ENCODE measurements at places on chromosomes 6 and 20. TPM values are rescaled to one million over a fixed set of nuclear protein-coding genes. Genes with fewer than 3 reads are reported as not detected.

GRM1 gene
- total RNA-seq = not detected

- DNase-seq = no peak
Observed at GRCh38 chr20:4153661-4154238, 138.4 kb upstream of the RNF24 start.

DNA sequence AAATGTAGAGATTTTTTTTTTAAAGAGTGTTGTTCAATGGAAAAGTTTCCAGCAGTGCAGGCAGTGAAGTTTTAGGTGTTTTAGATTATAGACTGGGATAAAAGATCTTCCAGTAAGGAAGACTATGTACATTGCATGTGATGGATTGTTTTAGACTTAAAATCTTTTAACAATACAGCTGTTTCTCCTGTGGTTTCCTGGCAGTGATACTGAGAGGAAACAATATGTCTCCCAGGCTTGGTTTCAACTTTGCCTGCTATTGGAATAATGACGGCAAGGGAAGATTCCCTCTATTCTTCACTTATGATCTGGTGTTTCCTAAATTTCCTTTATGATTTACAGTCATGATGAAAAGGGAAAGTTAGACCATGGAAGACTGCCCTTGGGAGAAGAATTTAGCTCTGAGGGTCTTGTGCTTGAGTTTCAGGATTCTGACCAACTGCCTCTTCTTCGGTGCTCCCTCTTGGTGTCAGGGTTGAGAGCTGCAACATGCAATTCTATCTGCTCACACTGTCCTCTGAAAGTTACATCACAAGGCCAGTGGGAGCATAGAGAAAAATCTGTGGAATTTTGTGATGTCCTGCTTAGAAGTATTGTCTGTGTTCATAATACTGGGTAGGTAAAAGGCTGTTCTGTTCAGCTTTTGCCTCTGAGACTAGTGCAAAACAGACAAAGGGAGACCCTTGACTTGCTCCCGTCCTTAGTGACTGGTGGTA, 262.8 kb upstream of the MAN1A1 start:
- DNase-seq = no peak

DNA sequence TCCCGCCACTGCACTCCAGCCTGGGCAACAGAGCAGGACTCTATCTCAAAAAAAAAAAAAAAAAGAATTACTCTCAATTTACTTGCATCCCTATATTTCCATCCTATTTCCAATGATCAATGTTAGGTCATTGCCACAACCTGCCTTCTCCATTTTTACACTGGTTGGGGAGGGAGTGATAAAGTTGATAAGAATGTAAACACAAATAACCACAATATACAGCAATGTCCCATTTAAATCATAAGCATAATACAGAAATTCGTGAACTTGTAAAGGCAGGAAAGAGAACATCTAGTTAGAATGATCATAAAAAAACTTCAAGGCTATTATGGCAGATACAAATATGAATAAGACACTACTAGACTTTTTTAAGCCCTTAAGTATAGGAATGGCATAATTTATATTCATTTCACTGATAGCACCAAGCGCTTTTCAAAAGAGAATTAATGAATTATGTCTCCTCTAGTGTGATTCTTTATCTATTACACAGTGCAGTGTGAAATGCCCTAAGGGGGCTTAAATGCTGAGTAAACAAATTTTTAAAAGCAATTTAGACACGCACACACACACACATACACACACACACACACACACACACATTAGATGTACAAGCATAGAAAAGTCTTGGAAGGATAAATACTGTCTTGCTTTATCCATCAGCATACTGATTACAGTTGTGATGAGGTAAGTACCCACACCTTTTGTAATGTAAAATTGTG, 33.5 kb upstream of the RAB23 start:
- DNase-seq = no peak

DNA sequence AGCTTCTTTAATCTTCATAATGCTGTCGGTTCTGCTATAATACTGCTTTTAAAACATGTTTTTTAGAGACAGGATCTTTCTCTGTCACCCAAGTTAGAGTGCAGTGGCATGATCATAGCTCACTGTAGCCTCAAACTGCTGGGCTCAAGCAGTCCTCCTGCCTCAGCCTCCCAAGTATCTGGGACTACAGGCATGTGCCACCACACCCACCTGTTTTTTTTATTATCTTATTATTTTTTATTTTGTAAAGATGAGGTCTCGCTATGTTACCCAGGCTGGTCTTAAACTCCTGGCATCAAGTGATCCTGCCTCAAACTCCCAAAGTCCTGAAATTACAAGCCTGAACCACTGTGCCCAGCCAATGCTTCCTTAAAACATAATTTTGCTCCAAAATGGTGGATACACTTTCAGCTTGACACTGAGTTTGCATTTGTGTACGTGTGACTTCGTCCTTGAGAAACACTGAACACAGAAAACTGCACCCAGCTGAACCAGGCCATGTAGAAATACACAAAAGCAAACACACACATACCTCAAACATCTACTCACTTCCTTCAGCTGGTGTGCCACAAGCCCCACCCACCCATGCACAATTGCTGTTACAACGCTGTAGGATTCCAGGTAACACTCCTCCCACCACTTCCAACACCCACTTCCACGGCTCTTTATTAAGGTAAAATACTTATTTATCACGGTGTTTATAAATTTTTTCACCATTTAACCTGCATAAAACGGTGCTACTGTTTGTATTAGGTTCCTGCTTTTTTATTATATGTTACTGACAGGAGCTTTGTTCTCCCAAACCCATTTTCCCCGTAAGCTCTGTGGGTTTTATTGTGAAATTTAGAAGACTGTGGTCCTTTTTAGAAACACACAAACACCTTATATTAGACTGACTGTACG, 109.1 kb downstream of the TSHZ2 start:
- no peak for DNase-seq

EFCAB8 gene
- total RNA-seq = 1.1 TPM

DNA sequence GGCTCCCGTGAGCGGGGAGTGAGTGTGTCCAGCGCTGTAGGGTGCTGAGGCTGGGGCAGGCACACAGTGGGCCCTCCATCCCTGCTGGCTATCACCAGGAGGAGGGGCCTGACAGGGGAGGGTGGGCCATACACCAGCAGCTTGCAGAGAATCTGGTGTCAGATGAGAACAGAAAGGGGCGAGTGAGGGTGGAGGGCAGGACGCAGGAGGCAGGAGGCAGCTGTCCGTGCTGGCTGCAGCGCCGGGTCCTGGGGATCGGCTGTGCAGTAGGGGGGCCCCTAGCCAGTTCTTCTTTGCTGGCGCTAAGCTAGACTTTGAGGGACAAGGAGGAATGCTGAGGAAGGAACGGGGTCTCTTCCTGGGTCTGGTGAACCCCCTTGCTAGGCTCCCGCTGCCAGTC, 1.6 kb upstream of the CABLES2 start:
- no peak for DNase-seq

MUCL3 gene
- not detected for total RNA-seq

DNA sequence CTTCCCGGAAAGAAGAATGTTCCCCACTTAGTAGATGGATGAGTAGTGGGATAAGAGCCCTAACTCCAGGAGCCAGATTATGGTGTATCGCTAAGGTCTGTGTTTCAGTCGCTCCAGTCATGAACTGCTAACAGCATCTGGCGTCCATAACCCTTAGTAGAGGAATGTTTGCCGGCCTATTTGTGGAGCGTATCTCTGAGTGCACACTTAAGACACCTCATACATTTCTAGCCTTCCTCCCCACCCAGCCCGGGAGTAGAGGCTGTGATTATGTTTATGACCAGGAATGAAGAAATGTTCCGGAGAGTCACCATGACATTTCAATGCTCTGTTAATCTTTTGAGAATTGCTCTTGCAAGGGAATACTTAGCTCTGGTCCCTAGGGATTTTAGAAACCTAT, 251.1 kb upstream of the SOX4 start:
- DNase-seq = no peak

Data from PC-9 (cell line).